Kidney (tissue), 22 donors: ENCODE measurements at places on chromosomes 1 and 21. TPM values are rescaled to one million over a fixed set of nuclear protein-coding genes. Genes with fewer than 3 reads are reported as not detected.
A peak's percentile ranks its signal among the peaks of the same experiment; 100 is the strongest.

HJV gene
- not detected for total RNA-seq

- DNase-seq = no peak
These were observed 87.9 kb upstream of the SMYD2 start for GRCh38 chr1:214192825-214193643.

DNA sequence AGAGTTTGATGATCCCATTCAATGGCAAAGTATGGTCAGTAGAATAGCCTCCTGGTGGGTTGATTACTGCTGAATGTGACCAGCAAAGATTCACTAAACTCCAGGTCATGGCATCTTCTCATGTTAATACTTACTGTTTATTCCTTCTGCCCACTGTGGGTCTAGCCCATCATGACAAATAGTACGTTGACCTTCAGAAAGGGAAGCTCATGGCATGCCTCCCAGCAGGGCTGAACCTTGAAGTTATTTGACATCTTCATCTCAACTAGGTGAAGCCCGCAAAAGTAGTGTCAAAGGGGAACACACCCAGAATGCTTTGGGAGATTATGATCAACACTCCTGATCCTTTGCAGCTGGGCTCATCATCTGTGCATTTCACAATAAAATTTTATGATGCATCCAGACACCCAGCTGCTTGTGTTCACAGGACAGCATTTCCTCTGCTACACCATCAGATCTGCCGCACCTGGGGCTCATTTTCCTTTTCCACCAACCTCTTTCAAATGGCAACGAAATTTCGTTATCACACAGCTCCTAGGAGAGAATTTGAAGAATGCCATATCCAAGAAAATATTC, 49.6 kb downstream of the HLX start:
- no peak for DNase-seq

GRCh38 chr1:246790833-246791232, 66.6 kb downstream of the SCCPDH start:
- DNase-seq = no peak

GRCh38 chr1:154342132-154342531, 16.8 kb downstream of the ATP8B2 start:
- DNase-seq = no peak

GRCh38 chr1:55685560-55685959, 470.4 kb upstream of the USP24 start:
- DNase-seq = no peak

EPHA10 gene
- total RNA-seq = 0.88 TPM

DNA sequence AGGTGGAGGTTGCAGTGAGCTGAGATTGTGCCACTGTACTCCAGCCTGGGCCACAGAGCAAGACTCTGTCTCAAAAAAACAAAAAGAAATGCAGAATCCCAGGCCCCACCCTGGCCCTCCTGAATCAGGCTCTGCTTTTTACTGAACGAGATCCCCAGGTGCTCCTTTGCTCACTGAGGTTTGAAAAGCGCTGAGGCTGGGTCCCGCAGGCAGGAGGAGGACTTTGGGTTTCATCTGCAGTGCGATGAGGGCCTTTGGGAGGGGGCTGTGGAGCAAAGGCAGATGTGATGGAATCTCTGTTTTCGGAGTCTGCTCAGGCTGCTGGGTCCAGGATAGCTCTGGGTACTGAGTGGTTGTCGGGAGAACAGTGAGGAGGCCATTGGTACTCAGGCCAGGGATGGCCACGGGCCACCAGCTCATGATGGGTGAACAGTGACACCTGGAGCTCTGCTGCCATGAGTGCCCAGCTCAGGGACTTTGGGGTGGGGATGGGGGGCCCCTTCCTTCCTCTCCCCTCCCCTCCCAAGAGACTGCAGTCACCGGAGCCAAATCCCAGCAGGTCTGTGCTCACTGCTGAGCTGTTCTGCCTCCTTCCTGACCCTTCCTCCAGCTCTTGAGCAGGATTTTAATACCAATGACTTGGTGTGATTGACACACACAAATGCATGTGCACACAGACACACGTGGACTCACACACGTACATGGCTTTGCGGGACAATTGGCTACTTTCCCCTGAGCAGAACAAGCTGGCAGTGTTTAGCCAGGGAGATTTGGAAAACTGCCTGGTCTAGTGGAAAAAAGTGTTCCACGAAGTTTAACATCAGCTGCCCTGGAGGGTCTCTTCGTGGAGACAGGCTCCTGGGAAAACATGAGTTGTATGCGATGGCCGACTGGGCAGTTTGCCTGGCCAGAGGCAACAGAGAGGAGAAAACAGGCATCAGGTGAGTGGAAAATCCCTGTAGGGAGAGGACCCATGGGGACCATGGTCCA, 3.6 kb upstream of the DHRS3 start:
- DNase-seq = peak; percentile 83

GRCh38 chr1:190754666-190755065, 277.0 kb upstream of the BRINP3 start:
- DNase-seq = no peak

- DNase-seq = peak; percentile 62
These were observed 67.8 kb upstream of the UBE2U start for GRCh38 chr1:64135462-64136223.

DNA sequence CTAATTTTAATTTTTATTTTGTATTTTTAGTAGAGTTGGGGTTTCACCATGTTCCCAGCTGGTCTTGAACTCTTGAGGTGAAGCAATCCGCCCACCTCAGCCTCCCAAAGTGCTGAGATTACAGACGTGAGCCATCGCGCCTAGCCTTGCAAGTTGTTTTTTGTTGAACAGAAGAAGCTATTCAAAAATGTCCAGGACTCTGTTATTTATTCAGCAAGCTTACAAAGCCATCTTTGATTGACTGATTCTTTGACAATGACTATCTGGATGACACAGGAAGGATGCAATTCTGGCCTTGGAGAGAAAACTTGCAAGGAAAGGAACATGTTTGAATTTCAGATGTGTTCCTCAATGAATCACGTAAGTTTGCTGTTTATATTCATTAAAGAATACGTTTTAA, 63.5 kb downstream of the MAP3K7CL start:
- no peak for DNase-seq

- DNase-seq = no peak
These were observed 26.6 kb downstream of the PROK1 start for GRCh38 chr1:110477445-110477957.

DNA sequence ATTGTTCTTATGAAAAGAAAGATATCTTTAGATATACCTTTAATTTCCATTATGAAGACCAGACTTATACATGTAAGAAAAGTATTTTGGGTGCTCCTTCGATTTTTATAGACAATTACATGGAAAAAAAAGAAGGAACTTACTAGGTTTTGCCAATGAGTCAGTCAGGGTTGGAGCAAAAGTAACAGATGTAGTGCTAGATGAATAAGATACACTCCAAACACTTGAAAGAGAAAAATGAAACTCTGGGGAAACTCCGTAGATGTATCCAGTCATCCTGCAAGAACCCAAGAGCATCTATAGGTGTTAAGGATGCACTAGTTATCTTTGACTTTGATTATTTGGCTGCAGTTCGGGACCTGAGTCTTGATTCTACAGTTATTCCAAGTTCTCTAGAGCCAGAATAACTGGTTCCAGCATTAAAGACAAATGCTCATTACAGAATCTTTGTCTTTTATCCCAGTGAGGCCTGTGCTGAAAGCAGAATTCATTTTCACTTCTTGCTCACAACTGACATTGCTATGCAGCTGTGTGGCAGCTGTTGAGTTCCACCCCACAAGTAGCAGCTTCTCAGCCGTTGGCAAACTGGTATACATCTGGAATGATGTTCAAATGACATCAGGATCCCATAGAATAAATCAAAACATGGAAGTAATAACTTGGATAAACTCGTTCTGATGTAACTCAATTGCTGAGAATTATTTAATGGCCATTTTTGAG, 326.1 kb downstream of the ASTN1 start:
- DNase-seq = no peak

DNA sequence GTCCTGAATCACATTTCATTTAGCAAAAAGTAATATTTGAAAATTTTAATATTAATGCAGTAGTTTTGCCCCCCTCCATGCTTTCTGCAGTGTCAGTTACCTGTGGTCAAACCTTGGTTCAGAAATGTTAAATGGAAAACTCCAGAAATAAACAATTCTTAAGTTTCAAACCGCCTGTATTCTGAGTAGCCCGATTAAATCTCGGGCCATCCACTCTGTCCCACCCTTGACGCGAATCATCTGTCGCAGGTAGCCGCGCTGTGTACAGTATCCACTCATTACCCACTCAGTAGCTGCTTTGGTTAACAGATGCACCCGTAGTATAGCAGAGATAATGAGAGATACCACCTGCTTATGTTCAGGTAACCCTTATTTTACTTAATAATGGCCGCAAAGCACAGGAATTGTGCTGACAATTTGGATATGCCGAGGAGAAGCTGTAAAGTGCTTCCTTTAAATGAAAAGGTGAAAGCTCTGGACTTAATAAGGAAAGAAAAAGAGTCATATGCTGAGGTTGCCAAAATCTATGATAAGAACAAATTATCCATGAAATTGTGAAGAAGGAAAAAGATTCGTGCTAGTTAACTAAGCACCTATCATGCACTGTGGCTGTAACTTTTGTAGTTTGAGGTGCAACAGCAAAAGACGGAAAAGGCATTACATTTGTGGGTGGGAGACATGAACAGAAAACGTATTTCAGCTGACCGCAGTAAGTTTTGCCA, 889 bp upstream of the SCYL3 start:
- DNase-seq = no peak

DNA sequence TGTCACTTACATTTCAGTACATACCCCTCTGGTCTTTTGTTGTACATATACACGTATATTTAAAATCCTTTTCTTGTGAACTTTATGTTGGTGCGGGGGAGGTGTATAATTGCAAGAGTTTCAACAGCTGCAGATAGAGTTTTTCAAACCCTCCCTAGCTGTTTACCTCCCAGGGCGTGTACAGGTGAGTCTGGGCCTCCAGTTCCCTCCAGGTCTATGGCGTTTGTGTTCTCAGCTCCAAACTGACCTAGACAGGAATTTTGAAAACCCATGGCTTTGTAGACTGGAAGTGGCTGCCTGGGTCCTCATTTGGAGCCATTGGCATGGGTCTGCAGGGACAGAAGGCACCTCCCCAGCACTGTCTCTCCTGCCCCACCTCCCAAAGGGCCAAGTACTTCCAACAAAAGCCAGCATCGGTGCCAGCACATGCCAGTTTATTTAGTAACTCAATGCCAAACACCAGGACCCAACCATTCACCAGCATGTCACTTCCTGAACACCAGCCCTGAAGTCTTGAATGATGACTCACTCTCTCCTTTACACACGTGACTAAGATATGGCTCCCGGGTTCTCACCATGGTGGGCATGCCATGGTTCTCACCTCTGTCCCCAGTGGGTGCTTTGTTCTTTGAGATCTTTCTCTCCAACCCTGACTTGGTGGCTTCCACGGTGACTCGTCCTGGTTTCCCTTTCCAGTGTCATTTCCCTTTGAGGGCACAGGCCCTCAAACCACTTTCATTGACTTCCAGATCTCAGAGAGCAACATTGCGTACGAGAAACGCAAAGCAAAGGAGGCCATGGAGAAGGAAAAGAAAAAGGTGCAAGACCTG, 57.3 kb upstream of the EFHD2 start:
- no peak for DNase-seq
